ENCODE measurements at places on chromosomes 7 and 10.

DNA sequence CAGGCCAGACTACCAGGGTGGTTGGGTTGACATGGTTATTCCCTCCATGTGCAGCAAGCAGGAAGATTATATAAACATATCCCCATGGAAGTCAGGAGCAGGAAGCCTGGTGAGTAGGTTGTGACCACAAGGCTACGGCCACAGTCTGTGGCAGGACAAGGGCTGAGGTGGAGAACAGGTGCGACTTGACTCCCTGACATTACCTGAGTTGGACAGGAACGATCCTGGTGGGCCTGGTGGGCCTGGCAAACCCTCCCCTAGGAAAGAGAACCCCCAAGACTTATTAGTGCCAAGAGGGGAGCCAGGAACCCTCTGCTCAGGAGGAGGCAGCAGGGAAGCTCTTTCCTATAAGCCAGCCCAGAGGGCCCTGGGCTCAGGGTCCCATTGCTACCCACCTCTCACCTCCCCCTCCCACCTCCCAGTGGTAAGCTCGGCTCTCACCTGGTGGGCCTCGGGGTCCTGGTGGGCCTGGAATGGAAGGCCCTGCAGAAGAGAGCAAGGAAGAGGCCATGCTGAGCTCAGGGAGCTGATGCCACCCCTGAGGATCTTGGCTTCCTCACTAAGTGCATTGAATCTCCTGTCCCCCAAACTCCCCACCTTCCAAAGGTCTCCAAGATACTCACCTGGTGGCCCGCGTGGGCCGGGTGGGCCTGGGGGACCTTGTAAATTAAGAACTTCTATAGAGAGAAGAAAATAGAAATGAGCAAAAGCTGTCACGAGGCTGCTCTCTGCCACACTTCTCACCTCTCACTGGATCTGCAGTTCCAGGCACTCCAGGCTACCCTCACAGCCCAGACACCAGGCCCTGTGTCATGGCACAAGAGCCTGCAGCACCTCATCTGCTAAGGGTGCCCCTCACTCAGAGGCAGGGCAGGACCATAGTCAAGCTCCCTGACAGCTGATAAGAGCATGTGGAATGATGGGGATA, 44.6 kb downstream of the COL17A1 start:
- no peak for DNase-seq

DNA sequence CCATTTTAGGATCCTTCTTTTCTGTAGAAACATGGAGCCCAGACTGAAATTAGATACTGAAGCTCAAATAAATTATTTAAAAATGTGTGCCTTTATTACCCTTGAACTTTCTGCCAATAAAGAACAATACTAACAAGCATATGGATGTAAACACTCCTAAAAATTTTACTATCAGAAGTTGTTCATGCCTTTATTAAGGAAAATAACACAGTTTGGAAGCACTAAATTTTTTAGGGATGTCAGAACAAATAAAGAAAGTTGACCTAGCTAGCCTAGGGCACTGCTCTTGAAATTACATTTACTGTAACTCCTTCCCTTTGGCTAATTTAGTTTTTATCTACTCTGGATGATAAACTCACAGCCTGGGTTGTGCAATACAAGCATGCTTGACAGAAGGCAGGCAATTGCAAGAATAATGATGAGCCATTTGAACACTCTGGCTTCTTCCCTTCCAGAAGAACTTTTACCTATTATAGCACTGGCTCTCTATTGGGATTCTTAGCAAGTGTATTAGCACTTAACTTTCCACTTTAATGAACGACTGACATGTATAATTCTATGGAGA, 351.7 kb upstream of the C7orf33 start:
- no peak for DNase-seq

- no peak for DNase-seq
These were observed 46.4 kb upstream of the FIGNL1 start for GRCh38 chr7:50496569-50496968.

- DNase-seq = no peak
These were observed 362.4 kb upstream of the ZNF32 start for GRCh38 chr10:44010873-44011602.

DNA sequence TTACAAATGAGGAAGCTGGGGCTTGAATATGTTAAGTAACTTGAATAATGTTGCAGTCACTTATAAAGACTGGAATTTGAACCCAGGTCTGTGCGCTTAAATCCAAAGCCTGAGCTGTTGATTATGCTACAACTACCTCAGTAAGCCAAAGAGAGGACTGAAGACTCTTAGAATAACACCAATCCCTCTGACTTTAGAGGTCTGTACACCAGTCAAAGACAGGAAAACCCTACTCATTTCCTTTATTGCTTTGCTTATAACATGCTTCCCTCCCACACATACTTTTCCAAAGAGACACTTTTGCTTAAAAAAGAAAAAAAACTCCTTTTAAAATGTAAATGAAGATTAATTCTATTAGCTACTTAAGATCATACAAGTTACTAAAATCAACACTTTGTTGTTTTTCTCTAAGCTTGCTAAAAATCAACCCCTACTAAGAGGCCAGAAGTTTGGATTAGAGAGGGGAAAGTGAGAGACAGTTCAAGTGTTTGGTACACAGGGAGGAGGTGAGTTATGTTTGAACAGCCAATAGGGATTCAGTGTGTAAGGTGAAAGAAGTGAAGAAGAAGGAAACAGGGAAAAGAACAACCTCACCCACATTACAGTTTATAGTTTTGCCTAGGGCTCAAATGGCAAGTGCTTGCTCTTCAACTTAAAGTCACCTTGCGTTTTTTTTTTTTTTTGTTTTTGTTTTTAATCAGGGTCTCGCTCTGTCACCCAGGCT, 74.8 kb downstream of the MDH2 start:
- DNase-seq = no peak

GRCh38 chr10:3756360-3756740, 28.7 kb downstream of the KLF6 start:
- DNase-seq = no peak

- no peak for DNase-seq
These were observed 111.0 kb downstream of the GRID1 start for GRCh38 chr10:86255405-86256251.

GRCh38 chr10:79413196-79413595, 32.2 kb downstream of the ZCCHC24 start:
- DNase-seq = no peak

DNA sequence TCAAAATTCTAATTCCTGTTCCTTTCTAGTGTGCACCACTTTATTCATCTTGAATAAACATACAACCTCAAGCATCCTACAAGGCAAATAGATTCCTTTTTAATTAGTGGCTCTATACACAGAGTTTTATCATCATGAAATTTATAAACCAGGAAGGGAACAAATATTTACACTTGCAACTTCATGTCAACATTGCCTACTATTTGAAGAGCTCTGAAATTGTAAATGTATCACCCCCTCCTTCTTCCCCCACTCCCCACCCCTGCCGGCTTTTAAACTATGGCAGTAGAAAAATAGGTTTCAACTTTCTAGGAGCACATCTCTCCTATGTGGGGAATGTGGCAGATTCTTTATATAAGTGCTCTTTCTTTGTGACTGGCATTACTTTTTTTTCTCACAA, 49.6 kb downstream of the KAT6B start:
- no peak for DNase-seq

- DNase-seq = no peak
These were observed 625.3 kb downstream of the PARD3 start for GRCh38 chr10:34189830-34190229.

GRCh38 chr7:144437370-144438191, 34.1 kb upstream of the NOBOX start:
- DNase-seq = peak; percentile 54

DNA sequence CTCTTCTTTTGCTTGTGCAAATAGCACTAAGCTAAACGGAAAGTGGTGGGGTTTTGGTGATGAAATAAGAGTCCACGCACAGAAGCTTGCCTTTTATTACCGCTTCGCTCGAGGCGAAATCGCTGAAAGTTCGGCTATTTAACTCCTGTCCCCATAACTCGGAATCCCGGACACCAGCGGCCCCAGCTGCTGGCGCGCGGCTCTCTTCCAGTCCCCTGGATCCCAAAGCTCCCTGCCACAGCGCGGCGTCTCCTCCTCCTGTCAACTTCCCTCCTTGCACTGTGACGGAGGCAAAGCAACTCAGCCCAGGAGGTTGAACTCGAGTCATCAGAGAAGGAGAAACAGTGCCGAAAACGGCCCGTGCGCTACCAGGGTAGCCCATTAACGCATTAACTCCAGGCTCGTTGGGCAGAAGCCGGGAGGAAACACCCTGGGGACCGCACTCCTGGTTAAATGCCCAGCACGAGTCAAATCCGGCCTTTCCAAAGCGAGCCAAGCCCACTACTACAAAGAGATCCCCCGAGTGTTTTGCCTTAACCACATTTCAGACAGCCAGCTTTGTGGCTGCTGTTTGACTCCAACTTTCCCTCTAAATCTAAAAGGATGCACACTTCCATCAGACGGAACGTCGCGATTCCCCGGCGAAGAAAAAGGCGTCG, 1.3 kb downstream of the SEMA3D start:
- peak; percentile 79 for DNase-seq

- no peak for DNase-seq
These were observed 12.9 kb downstream of the JCAD start for GRCh38 chr10:30046476-30046875.

GRCh38 chr10:23419655-23420329, 19.1 kb upstream of the OTUD1 start:
- no peak for DNase-seq

DNA sequence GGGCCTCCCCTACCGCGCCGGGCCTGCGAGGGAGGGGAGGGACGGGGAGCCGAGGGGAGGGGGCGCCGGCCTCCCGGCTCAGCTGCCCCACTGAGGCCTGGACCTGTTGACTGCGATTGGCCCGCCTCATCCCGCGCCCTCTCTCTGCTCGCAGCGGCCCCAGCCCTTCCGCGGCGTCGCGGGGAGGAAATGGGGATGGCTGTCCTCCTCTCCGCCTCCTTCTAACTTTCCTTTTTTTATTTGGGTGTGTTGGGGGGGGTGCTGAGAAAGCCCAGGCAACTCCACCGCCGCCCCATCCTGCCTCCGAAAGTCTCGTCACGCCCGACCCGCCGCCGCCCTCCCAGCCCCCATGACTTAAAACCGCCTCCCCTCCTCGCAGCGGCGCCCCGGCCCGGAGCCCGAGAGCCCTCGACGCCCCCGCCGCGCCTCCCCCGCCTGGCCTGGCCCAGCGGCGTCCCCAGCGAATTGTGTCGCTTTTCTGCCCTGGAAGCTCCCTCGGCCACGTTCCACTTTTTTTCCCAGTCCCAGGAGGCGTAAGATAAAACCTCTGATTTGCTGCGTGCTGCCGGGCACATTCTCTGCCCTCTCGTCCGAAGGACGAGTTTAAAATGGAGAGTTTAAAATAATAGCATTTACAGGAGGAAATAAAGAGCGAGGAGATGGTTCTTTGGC, 842 bp upstream of the SKIDA1 start:
- DNase-seq = peak; percentile 94

- no peak for DNase-seq
These were observed 52.2 kb upstream of the ZPBP start for GRCh38 chr7:50145226-50145625.

GRCh38 chr7:44066494-44067063, 1.2 kb upstream of the PGAM2 start:
- DNase-seq = no peak

DNA sequence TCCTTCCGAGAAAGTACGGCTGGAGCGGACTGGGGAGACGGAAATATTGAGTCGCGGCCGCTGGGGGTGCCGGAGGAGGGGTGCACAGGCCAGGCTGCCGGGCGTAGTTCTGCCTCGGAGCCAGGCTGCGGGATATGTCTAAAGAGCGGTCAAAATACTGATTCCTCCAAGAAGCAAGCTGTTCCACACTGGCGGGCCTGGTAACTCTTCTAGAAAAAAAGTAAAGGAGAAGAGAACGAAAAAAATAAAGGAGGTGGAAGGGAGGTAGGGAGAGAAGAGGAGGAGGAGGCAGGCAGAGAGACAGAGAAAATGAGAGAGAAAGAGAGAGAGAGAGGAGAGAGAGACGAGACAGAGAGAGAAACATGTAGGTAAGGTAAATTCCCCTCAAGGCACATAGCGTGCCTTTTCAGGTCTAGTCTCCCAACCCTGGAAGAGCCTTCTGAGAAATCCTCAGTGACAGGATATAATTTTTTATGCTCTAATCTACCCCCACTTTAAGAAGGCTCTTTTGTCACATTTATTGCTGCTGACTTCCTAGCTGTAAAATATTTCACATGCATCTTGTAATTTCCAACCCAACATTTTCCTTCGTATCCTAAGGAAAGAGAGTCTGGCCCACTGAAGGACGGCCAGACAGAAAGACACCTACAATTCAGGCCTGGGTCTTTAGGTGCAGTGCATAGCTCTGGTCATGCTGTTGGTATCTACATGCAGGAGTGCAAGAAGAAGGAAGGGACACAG, 5.7 kb downstream of the DLX5 start:
- no peak for DNase-seq

DNA sequence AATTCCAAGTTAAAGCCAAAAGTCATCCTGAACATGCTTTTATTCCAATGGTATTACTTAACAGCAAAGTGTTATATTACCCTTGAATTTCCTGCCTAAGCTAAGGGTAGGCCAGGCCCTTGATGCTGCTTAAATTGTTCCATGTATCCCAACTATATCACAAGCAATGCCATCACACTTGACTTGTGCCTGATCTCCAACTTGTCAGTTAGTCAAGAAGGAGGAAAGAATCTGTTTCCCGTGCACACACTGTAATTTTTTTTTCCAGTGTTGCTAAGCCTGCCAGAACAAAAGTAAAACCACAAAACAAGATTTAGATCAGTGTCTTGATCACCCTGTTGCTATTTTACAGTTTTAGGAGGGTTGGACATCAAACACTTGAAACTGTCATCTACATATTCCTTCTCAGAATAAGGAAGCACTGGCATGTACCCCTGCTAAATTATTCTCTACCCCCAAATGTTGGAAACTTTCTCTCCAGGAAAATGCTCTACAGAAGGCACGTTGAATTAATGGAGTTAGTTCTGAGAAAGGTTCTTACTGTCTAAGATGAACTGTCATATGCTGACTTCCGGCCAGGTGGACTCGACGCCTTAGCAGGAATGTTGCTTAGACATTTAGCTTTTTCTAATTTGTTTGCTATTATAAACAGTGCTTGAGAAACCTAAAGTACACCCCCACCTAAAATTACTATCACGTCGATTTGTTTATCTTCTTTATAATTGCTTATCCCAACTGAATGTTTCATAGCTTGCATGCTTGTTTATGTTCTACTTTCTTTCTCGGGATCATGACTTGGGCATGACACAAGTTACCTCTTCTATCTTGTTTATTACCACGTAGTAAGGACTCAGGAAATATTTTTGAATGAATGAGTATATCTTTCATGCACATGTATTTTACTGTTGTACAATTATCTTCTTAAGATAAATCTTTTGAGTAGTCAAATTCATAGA, 105.5 kb upstream of the ZNF438 start:
- peak; percentile 55 for DNase-seq

GRCh38 chr10:102729029-102730026, 14.4 kb upstream of the WBP1L start:
- peak; percentile 62 for DNase-seq

DNA sequence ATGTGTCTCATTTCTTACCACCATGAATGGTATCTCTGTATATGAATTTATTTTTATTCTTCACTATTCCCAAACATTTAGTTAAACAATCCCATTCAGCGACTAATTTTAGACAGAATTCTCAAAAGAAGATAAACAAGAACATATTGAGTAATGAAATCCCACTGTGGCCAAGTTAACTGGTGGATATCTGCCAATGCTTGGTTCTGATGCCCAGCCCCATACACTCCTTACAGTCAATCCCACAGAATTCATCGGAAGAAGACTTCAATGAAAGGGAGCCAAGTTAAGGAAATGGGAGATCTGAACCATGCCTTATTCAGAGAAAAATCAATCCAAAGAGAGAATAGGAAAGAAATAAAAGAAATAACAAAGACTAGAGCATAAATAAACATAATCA, 518.0 kb downstream of the XPNPEP1 start:
- DNase-seq = no peak

Data from fibroblast of skin of right quadriceps (primary cell).